Activated CD4-positive, CD25-positive, alpha-beta regulatory T cell treated with anti-CD3 and anti-CD28 coated beads, Interleukin-2, amount 50 U/mL, for 72 hours (primary cell): ENCODE measurements at places on chromosomes 16 and 17.

GRCh38 chr16:86110726-86111125, 211.8 kb downstream of the IRF8 start:
- no peak for DNase-seq

- no peak for DNase-seq
Measured at GRCh38 chr16:31224092-31224955, 7.4 kb upstream of the PYDC1 start.

DNA sequence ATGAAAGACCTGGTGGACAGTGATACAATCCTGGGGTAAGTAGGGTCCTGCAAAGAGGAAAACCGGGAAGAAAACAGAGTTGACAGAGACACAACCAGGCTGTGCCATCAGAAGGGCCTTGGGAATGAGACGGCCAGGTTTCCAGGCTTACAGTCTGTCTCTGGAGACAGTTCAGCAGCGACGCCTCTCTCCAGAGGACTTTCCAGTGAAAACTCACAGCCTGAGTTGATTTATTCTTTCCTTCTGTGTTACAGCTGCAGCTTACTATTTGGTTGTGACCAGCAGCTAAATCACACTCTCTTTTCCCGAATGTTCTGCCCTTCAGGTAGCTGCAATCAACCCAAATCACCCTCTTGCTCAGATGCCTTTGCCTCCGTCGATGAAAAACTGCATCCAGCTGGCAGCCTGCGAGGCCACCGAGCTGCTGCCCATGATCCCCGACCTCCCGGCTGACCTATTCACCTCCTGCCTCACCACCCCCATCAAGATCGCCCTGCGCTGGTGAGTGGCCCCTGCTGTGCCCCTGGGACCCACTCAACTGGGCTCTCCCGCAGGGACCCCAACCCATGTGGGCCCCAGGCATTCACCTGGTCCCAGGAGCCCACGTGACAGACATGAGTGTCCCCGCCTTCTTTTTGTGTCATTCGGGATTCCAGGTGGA, 209.2 kb downstream of the RPTOR start:
- DNase-seq, result no peak

GRCh38 chr17:65618516-65618915, 57.1 kb upstream of the AXIN2 start:
- no peak for DNase-seq

DNA sequence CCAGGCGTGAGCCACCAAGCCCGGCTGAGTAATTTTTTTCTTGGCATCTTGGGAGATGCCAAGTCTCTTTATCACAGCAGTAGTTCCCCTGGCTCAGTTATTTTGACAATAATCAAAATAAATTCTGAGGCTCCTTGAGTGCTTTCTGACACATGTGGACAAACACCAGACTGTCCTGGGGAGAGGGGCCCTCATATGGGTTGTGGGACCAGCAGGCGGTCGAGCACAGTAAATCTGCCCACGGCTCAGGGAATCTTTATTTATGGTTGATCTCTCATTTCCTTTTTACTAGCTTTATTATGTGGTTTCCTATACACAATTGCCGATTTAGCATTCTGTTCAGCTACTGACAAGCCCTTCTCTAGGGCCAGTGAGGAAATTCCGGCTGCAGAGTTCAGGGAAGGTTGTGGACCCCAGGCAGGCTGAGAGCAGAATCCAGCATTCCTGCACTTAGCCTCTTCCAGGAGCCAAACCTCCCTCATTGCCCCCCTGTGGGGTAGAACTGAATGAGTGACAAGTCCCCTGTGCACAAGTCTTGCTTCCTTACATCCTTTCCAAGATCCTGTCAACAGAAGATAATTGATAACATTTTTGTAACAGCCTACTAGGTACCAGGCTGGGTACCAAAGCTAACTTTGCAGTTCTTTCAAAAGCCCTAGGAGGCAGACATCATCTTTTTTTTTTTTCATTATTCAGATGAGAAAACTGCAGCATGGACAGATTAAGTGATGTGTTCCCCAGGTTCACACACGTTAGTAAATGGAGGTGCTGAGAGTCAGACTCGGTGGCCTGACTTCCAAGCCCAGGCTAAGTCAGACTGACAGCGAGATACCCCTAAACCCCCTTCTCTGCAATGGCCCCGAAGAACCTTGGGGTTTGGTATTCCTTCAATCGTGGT, 40.2 kb downstream of the HS3ST3B1 start:
- no peak for DNase-seq

- no peak for DNase-seq
Measured at GRCh38 chr16:46555951-46556350, 65.2 kb downstream of the SHCBP1 start.

- DNase-seq, result no peak
Measured at GRCh38 chr17:3534881-3535252, 22.7 kb downstream of the TRPV3 start.

- no peak for DNase-seq
Measured at GRCh38 chr16:57759541-57760356, 24.2 kb downstream of the KATNB1 start.

DNA sequence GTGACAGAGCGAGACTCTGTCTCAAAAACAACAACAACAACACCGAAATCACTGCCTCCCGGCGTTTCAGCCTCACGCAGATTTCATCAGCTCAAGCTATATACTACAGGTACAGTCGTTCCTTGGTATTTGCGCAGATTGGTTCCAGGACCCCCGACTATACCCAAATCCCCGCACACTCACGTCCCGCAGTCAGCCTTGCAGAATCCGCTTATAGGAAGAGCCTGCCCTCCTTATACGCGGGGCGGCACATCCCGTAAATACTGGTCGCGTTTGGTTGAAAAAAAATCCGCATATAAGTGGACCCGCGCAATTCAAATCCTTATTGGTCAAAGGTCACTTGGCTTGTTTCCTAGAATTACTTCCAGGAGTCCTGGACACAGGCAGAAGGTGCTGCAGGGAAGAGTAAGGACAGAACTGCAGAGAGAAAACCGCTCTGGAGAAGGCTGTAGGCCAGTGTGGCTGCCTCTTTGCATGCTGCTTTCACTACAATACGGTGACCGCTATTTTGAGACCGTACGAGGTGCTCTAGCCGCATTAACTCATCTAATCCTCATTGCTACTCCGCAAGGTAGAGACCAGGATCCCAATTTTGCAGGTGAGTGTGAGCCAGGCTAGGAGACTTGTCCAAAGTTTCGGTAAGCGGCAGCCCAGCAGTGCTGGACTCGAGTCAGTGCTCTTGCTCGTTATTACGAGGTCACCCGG, 718 bp downstream of the NDUFAB1 start:
- no peak for DNase-seq
